ENCODE measurements at places on chromosomes 12 and 14.

- DNase-seq, result no peak
These were observed 132.3 kb upstream of the CRY1 start for GRCh38 chr12:107225635-107226034.

- no peak for DNase-seq
These were observed 97.1 kb upstream of the NCOR2 start for GRCh38 chr12:124664395-124665111.

GRCh38 chr14:103870891-103871595, 23.7 kb upstream of the PPP1R13B start:
- DNase-seq, result no peak

DNA sequence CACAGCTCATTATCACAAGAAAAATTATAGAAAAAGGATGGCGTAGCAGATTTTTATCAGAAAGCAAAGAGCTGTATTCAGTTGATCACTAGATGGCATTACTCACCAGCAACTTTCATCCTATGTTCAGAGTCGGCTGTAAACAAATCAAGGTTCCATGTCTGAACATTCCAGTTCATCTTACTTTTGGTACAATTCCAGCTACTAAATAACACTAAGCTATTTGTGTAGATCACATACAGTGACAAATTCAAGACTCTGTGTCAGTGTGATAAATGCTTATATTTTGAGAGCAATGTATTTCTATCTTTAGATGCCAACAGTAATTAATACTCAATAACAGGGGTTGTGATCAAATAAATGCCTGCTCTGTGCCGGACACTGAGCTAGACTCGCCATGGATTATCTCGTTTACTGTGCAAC, 30.1 kb downstream of the NRDE2 start:
- no peak for DNase-seq

GRCh38 chr12:92047393-92047826, 98.2 kb downstream of the BTG1 start:
- no peak for DNase-seq

GRCh38 chr12:10409392-10409791, at the start of gene KLRC4:
Gene KLRC4, minus strand, starts transcription at chr12:10409757. Its CDS starts 182 bp downstream, at chr12:10409575.
- no peak for DNase-seq
